Endothelial cell of umbilical vein (primary cell): ENCODE measurements at places on chromosomes 2 and 18. TPM values are rescaled to one million over a fixed set of nuclear protein-coding genes. Genes with fewer than 3 reads are reported as not detected.

Gene CREB1
- 69.3 and 71.1 TPM in 2 replicates for total RNA-seq

GRCh38 chr2:6975988-6976387 is 58.8 kb downstream of the RNF144A start:
- H3K27ac ChIP-seq: no peak overlapping the region
- DNase-seq: peak; percentile 91
- H3K27me3 ChIP-seq: no peaks in the 10 kb centered on the region
- no peaks in the 10 kb centered on the region for H3K36me3 ChIP-seq
- H3K4me3 ChIP-seq: no peak overlapping the region

DNA sequence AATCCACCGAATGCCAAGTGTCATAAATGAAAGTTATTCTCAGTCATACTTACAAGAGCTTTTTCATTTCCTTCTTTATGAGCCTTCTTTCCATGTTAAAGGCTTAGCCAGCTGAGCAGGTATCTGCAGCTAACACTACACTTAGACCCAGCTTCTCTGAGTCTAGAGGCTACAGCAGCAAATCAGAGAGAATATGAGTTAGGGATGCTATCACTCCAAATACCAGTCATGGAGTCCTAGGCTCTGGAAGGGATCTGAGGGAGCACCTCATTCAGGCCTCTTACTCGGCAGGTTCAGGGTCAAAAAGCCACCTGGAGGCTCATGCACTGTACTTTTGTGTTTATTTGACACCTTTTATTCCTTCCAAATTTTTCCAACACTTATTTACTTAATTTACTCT is 2.9 kb downstream of the C2orf80 start:
- H3K4me3 ChIP-seq: no peak overlapping the region
- no peak for DNase-seq
- H3K36me3 ChIP-seq: no peaks in the 10 kb centered on the region
- peaks cover 20% of the 10 kb centered on the region for H3K27me3 ChIP-seq
- no peak overlapping the region for H3K27ac ChIP-seq

- H3K4me3 ChIP-seq: no peak overlapping the region
- H3K36me3 ChIP-seq: no peaks in the 10 kb centered on the region
- H3K27me3 ChIP-seq: no peaks in the 10 kb centered on the region
- H3K4me1 ChIP-seq: no peaks in the 10 kb centered on the region
- H3K27ac ChIP-seq: peak overlapping the region; percentile 12
Observed at GRCh38 chr18:13676471-13676870, 49.9 kb downstream of the FAM210A start.
